ENCODE measurements at places on chromosomes 11 and 22.
A peak's percentile ranks its signal among the peaks of the same experiment; 100 is the strongest.

GRCh38 chr11:9680028-9680427, 16.2 kb downstream of the SWAP70 start:
- DNase-seq: no peak

GRCh38 chr11:454801-455565, 4.9 kb downstream of the PTDSS2 start:
- no peak for DNase-seq

GRCh38 chr22:44537015-44537414, 39.0 kb upstream of the RTL6 start:
- no peak for DNase-seq

DNA sequence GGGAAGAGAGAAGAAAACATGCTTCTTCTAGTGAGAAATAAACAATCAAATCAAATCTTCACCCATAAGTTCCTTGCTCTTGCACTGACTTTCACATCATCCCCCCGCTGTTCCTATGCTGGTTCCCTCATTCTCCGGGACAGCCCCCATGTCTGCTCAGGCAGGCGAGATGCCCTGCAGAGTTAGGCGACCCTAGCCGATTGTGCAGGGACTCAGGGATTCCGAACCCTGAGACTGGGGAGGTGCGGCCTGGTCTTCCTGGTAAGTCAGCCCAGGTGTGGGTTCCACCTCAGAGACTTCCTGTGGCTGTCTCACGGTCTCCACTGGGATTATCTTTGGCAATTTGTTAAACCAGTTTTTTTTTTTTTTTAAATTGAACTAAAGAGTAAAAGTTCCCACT, 6.6 kb downstream of the TTC38 start:
- no peak for DNase-seq

DNA sequence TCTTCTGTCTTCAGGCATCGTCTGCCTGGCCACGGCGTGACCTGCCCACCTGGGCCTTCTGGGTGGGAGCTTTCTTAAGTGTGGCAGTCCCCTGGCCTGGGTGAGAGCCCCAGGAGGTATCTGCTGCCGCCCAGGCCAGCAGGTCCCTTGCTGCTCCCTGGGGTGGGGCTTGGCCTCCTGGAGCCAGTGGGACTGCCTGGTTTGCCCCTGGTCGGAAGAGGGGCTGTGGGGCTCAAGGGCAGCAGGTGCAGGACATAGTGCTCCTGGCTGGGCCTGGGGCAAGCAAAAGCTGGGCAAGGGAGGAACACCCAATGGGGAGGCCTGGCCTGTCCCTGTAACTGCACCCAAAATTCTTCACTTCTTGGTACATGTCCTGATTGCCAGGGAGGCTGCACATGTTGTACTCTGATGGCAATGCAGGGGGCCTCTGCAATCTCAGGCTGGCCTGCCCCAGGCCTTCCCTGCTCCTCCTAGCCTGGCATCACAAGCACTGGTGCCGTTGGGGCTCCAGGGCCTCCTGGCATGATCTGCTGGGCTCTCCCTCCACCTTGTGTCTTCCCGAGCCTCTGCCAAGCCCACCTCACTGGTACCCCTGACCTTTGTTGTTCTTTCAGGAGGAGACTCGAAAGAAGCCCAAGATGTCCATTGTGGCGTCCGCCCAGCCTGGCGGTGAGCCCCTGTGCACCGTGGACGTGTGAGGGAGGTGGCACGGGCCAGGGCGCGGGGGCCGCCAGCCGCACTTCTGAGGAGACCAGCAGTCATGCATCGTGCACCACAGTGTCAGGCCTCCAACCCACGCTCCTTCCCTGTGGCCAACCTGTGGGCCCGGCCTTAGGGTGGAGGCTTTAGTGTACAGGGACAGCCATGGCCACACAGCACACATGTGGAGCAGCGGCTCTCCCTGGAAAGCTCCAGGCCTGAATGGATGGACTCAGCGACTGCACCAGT, 6.2 kb upstream of the RANBP1 start:
- DNase-seq: no peak

- DNase-seq: peak; percentile 77
Observed at GRCh38 chr11:119615003-119615881, 113.8 kb downstream of the NECTIN1 start.

DNA sequence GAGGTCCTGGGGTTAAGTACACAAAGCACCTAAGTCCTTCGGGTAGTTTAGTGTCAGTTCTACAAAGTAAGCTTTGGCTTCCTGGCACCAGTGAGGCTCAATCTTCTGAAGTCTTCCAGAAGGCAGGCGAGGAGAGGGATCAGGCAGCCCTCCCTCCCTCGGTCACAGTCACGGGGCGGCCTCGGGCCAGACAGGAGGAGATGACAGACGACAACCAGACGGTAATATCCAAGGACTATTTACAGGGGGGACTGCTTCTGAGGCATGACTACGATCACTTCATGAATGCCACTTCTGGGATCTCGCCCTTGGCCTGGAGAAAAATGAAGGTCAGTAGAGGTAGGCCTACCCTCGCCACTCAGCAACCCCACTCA, 383 bp upstream of the TMEM223 start:
- no peak for DNase-seq

- DNase-seq: peak; percentile 68
Observed at GRCh38 chr11:77411717-77412441, 62.0 kb downstream of the PAK1 start.

GRCh38 chr11:78365381-78365792, 52.2 kb downstream of the GAB2 start:
- no peak for DNase-seq

- no peak for DNase-seq
Observed at GRCh38 chr22:46446799-46447198, 90.6 kb downstream of the CELSR1 start.

- no peak for DNase-seq
Observed at GRCh38 chr11:122981388-122982264, at the start of gene BSX. Gene BSX, minus strand, starts transcription at chr11:122981834. Its CDS starts 163 bp downstream, at chr11:122981671.

GRCh38 chr11:2264366-2265053, 5.9 kb downstream of the ASCL2 start:
- no peak for DNase-seq

DNA sequence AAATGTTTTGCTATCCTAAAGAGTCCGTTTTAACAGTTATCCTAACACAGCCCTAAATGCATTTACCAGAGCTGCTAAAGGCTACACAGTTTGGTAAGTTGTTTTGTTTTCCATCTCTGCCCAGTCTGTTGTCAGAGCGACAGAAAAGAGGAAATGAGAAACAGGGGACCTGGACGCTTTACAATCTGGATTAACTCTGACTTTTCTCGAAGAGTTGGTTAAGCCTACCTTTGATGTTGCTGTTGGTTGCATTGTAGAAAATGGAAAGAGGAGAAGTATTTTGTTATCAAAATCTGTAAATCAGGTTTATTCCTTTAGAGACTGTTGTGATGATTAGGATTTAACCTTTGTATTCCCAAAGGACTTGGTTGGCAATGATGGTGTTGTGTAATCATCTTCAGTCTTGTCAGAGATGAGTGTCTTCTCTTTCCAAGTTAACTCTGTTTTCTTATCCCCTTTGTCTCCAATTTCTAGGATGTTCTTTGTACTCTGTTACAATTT, 481 bp downstream of the ANGPTL5 start:
- DNase-seq: peak; percentile 46

- no peak for DNase-seq
Observed at GRCh38 chr11:65431451-65432099, 9.0 kb downstream of the NEAT1 start.

GRCh38 chr11:35937700-35938099, 6.2 kb upstream of the LDLRAD3 start:
- DNase-seq: no peak

DNA sequence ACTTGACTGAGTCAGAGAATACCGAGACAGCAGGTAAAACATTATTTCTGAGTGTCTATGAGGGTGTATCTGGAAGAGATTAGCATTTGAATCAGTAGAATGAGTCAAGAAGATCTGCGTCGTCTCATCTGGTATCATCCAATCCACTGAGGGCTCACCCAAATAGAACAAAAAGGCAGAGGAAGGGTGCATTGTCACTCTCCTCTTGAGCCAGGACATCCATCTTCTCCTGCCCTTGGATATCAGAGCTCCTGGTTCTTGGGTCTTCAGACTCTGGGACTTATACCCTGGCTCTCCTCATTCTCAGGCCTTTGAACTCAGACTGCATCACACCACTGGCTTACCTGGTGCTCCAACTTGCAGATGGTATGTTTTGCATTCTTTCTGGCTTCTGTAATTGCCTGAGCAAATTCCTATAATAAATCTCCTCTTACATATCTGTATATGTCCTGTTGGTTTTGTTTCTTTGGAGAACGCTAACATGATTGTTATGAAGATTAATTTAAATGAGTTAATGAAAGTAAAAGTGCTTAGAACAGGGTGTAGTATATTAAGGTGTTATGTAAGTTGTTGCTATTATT, 49.3 kb downstream of the ME3 start:
- DNase-seq: no peak

DNA sequence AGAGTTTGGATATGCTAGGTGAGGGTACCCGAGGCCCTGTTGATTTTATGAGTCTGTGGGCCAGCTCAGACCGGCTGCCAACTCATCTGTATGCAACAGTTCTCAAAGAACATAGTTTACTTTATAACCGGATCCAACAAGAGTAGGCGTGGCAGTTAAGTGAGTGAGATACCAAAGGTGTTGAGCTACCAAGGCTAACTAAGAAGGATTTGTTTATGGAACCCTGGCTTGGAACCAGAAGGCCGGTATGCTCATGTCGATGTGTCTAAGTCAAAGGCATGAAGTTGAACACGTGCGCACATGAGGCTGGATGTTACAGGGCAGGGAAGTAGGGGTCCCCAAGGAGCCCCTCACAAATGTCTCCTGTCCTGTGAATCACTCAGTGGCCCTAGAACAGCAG, at the start of gene KCNJ1:
Gene KCNJ1 (minus strand): TSS at position 20 of the 400 bp plus-strand sequence. CDS start 27,053 bp downstream, outside the sequence.
- DNase-seq: no peak

- DNase-seq: no peak
Observed at GRCh38 chr11:70324376-70325115, 54.1 kb downstream of the PPFIA1 start.

DNA sequence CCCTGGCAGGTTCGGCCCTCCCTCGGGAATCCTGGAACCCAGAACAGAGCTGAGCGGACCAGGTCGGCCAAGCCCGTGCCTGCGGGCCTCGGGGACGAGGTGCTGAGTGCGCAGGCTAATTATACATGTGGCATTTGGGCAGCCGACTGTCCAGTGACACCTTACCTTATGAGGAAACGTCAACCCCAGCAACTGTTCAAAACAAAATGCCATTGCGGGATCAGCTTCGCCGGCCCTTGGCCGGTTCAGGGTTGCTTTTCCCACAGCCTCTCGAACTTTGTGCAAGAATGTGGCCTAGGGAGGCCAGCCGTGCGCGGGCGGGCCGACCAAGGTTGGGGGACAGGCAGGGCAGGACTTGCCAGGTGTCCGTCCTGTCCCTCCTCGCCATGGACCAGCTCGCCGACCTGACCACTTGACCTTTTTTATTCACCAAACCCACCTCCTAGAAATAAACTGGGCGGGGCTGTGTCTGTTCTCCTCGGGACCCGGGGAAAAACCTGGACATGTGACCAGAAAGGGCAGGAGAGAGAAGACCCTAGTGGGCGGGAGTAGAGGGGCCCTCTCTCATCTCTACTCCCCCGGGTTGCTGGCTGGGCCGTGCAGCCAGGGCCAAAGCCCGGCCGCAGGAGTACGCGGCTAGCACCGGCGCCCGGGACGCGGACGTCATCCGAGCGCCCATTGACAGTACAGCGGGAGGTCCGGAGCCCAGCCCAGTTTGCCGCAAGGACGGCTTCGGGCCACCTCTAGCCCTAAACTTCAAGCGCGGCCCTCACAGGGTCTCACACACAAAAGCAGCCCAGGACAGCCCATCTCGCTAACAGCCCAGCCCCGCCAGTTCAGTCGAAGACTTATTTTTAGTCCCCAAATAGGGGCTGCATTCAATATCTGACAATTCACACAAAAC, 134.3 kb upstream of the C11orf58 start:
- DNase-seq: no peak

- DNase-seq: no peak
Observed at GRCh38 chr11:342328-342727, 21.7 kb upstream of the IFITM3 start.

- DNase-seq: no peak
Observed at GRCh38 chr11:108307751-108308150, 84.9 kb downstream of the ATM start.

DNA sequence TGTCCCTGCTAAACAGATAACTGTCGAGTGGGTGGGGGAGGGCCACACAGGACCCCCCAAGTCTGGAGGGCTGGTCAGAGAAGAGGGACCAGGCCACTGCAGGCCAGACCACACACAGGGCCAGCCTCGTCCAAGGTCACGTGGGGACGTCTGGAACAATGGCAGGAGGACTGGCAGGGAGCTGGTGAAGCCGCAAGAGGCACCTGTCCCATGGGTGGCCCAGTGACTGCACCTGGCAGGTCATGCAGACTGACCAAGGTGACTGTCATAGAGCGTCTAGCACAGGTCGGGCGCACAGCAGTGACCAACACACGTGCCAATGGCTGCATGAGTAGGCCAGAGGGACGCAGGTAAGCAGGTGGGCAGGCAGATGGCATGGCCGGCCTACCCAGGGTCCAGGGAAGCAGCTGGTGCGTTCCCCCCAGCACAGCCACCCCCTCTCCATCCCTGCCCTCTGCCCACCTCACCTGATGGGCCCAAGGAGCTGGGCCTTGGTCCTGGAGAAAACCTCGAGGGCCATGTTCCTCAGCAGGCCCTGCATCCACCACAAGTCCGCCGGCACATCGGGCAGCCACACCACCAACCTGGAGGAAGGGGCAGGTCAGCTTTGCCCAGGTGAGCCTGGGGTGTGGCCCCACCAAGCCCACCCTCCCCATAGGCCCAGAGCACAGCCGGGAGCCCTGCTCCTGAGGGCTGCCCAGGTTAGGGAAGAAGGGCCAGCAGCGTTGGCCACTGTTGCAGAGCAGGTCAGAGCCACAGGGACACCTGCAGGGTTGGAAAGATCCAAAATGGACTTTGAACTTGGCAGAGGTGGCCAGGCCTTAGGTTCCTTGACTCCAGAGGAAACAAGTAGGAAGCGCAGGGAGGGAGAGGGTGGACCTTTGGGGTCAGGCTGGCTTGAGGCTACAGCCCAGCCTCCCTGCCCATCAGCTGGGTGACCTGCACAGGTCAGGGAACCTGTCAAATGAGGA, 10.4 kb downstream of the PNPLA5 start:
- no peak for DNase-seq

DNA sequence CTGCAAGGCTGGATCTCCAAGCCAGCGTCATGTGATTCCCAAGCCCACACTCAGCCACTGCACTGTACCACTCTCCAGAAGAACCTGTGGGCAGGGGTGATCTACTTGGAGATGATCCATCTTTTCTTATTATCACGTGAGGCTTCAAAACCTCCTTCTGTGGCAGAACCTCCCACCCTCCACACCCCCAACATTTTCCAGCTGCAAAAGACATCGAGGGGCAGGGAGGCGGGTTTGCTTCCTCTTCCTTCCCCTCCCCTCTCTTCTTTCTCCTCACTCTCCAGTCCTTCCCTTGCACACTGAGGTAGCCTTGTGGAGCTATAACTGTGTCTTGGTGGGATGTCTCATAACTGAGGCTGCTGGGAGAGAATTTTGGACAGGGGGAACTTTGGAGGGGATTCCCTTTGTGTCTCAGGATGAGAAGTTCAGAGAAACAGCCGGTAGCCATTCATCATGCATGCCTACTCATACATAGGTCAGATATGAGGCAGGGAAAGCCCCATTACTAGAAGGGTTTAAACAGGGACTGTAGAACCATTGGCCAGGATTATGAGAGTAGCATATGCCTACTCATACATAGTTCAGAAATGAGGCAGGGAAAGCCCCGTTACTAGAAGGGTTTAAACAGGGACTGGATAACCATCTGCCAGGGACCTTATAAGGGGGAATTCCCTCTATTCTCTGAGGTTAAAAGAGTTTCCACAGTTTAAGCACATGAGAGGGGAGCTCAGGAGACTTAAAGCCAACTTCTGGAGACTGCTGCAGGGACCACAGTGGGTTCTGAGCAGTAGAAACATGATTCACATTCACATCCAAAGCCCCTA, 420.7 kb upstream of the CADM1 start:
- no peak for DNase-seq
